Stimulated activated CD4-positive, alpha-beta T cell treated with anti-CD3 and anti-CD28 coated beads, Interleukin-1b, Interleukin-23, amount 100 ng/mL, for 24 hours (primary cell): ENCODE measurements at places on chromosomes 1 and 21.

DNA sequence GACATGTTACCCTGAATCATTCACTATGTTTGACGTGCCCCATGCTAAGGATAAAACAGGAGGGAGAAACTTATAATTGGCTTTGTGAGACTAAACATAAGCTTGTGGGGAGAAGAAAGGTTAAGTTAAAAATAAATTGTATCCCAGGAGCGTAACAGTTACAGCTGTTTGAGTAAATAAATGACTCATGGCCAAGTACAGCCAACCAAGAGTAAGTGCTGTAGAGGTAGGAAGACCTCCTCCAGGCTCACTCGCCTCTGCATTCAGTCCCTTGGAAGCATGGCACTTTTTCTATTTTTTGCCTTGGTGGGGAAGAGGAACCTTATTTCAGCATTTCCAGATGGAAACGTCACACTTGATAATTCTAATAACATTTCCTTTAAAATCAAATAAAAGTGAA is 116.5 kb downstream of the ZP4 start:
- no peak for DNase-seq

DNA sequence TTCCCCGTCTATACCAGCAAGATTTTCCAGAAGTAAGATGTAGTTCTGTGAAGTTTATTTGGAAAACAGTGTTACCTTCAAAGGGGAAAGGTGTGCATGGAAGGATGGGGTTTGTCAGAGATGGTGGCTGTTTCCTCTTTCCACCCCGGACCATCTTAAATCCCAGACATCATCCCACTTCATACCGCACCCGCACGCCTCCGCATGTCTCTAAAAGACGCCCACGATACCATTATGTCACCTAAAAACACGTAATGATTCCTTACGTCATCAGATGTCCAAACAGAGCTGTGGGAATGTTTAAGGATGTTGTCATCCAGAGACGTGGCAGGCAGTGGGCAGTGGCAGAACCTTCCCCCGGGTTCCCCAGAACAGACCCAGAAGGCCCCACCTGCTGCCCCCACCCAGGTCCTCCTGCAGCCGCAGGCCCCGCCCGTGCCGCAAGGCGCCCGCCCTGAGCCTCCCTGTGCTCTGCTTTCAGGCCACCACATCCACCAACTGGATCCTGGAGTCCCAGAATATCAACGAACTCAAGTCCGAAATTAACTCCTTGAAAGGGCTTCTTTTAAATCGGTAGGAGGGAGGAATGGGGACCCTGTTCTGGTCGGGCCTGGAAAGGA is 152.2 kb downstream of the PEX14 start:
- DNase-seq, result no peak

- DNase-seq, result no peak
These were observed 57.8 kb upstream of the COL18A1 start for GRCh38 chr21:45347048-45347711.

- no peak for DNase-seq
These were observed 14.2 kb downstream of the CHRNB2 start for GRCh38 chr1:154581766-154582165.

DNA sequence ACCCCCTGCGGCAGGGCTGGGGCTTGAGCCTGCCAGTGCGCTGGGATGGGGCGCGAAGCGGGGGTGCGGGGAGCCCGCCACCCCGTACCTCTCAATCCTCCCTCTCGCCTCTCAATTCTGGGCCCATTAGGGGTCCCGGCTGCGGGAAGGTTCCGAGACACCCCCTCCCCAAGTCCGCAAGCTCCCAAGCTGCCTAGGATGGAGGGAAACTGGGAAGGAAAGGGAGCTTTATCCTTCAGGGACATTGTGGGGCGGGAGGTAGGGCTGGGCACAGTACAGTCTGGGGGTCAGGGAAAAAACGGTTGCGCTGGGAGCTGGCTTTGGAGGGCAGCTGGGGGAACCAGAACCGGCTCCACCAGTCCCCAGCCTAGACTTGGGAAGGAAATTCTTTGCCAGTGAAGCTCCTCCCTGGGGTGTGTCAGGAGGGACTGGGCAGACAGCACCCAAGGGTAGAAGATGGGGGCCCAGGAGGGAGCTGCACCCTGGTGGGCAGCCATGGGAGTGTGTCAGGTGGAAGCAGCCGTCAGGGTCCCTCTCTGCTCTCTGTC is 904 bp downstream of the GJB3 start:
- no peak for DNase-seq

GRCh38 chr1:87549738-87550137 is 221.1 kb downstream of the LMO4 start:
- no peak for DNase-seq

DNA sequence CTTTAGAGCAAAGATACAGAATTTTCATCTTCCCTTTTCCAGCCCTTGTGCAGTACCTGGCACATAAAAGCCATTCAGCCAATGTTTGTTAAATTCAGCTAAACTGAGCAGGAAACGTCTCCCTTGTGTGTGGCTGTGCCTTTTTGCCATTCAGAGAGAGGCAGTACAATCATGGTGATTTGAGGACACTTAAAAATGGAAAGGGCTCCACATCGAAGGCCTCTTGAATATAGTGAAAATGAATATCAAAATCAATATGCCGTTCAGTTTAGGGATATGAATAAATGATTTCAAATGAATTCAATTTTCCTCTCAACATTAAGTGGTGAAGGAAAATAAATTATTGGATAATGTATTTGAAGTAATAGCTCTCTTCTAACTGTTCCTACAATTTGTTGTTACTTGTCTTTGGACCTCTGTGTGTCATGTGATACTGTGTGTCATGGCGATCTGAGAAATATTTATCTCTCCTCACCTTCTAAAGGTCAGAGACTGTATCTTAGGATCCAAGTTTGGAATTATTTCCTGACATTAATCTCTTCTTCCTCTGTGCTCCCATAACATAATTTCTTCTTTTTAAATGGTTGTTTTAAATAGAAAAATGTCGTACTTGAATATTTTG is 355.6 kb upstream of the ST6GALNAC5 start:
- DNase-seq, result no peak

DNA sequence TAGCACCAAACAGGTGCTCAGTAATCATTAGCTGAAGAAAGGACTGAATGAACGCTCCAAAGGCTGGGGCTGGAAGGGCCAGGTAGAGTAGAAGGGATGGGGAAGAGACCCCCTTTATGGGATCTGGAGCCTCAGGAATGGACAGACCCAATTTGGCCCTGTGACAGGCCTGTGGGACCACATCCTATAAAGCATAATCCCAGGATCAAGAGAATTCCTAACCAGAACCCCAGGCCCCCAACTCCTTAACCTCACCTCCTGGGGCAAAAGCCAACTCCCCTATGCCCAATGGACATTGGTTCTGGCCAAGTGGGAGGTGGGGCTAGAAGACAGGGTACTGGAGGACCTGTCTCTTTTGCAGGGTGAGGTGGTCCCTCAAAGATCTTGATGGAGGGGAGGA is 9.2 kb downstream of the HPCAL4 start:
- DNase-seq, result no peak

- DNase-seq, result no peak
These were observed 535.1 kb downstream of the DPYD start for GRCh38 chr1:97385536-97386277.

DNA sequence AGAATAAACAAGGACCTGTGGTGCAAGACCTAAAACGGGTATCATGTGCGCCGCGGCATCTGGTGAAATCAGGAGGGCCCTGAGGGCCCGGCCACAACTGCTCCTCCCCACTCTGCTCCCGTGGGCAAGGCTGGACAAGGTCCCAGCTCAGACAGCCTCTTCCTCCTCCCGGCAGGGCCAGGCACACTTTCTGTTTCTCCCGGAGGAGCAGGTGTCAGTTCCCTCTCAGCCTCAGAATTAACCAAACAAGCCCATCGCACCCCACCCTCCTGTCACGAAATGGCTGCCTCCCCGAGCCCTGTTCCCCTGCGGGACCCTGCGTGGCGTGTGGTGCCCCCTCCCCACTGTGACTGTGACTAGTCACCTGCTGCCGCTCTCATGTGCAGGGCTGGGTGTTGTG is 15.2 kb downstream of the PTTG1IP start:
- DNase-seq, result no peak

DNA sequence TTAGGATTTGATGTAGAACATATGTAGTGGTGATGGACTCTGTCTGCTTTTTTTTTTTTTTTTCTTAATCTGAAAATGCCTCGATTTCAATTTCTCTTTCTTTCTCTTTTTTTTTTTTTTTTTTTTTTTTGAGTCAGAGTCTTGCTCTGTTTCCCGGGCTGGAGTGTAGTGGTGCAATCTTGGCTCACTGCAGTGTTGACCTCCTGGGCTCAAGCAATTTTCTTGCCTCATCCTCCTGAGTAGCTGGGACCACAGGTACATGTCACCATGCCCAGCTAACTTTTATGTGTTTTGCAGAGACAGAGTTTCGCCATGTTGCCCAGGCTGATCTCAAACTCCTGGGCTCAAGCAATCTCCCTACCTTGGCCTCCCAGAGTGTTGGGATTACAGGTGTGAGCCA is 17.4 kb downstream of the MAST2 start:
- no peak for DNase-seq

- no peak for DNase-seq
These were observed 34.4 kb downstream of the PALMD start for GRCh38 chr1:99680270-99680669.

GRCh38 chr21:35357041-35357780 is 308.1 kb upstream of the RUNX1 start:
- DNase-seq, result no peak
